ENCODE measurements at places on chromosomes 6 and 20. TPM values are rescaled to one million over a fixed set of nuclear protein-coding genes. Genes with fewer than 3 reads are reported as not detected.

ESR1 gene
- 1.9 TPM for total RNA-seq

NKX2-2 gene
- not detected for total RNA-seq

DNA sequence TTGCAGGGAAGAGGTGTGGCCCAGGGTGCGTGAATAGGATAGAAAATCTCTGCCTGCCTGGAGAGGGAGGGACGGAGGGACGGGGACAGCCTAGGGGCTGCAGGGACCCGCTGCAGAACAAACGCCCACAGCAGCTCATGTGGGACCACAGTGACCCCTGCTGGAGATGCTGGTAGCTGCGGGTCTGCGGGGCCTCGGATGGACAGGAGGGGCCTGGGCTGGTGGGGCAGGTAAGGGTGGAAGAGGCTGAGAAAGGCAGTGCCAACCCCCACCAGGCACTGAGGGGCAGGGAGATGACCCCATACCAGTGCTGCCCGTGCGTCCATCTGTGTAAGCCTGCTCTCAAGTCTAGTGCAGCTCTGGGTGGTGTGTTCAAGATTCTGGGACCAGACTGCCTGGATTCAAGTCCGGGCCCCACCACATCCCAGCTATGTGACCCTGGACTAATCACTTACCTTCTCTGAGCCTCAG is 39.4 kb downstream of the KIAA1755 start:
- DNase-seq = peak; percentile 43

PRDM13 gene
- not detected for total RNA-seq

DNA sequence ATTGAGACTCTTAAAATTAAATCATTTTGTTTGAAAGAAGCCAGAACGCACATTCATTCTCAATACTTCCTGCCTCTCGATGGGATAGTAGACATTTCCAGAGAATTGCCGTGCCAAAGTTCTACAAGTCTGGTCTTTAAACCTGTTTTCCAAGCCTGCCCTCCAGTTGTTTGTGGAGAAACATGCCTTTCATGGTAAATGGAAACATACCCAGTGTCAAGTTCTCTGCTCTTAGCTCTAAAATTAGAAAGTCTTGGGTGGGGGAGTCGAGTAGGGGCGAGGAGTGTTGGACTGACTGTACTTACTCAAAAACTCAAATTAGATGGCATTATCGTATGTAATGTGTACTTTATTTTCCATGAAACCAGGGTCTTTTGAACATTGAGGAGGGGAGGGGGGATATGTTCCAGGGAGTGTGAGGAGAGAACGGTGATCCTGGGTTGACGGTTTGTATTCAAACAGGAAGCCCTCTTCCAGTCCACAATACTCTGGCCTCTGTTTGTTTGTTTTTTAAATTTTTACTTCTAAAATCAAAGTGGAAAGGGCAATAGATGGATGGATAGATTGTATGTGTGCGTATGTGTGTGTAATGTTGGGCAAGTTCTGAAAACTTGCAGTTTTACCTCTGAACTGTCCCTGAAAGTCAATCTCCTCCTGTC is 106.8 kb upstream of the ARMC2 start:
- DNase-seq = no peak

TBP gene
- 11.9 TPM for total RNA-seq

DNA sequence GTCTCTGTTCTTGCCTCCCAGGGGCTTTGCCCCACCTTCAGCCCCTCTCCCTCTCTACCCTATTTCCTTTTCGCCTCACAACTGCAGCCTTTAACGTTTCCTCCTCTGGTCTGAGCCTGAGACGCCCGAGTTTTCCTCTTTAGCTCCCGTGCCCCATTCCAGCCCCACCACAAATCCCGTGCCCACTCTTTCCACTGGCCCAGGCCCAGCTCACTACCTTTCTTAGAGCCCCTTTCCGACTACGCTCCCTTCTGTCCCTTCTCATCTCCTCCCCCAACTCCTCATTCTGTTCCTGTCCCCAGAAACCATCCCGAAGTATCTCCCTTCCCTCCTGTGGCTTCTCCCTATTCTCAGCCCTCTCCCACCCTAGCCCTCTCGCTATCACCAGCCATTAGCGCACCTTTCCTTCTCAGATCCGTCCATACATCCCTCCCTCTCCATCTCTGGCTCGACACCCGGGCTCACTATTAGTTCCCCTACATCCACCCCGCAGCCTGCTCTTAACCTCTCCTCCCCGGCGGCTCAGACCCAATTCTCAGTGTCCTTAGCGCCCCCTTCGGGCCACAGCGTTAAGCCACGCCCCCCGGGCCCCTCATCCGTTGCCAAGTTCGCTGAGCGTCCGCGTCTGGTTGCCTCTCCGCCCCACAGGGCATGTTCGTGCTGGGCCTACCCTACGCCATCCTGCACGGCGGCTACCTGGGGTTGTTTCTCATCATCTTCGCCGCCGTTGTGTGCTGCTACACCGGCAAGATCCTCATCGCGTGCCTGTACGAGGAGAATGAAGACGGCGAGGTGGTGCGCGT is 2.7 kb downstream of the SLC32A1 start:
- no peak for DNase-seq

- no peak for DNase-seq
These were observed 109.8 kb upstream of the ATXN1 start for GRCh38 chr6:16871047-16871446.

GRCh38 chr20:51342510-51343236 is 199.8 kb downstream of the NFATC2 start:
- DNase-seq = no peak

CGA gene
- total RNA-seq = not detected

PHF3 gene
- 54.4 TPM for total RNA-seq

RIPOR2 gene
- 3.2 TPM for total RNA-seq

CAGE1 gene
- not detected for total RNA-seq

DNA sequence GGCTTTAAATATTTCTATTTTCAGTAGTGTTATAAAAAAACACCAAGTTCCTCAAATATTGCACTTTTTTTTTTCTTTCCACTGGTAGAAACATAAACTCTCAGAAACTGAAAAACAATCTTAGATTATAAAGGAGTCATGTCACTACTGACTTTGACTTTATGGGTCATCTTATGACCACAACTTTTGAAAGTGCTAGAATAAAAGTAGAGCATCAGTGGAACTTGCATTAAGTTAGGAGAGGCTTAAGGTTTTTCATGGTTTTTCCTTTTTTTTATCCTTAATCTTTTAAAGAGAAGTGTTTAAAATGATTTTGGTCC is 56.6 kb upstream of the SUPT3H start:
- no peak for DNase-seq
